ENCODE measurements at places on chromosomes 7 and 10.
A peak's percentile ranks its signal among the peaks of the same experiment; 100 is the strongest.

GRCh38 chr7:147173883-147174282 is 1057.3 kb downstream of the CNTNAP2 start:
- DNase-seq: no peak

DNA sequence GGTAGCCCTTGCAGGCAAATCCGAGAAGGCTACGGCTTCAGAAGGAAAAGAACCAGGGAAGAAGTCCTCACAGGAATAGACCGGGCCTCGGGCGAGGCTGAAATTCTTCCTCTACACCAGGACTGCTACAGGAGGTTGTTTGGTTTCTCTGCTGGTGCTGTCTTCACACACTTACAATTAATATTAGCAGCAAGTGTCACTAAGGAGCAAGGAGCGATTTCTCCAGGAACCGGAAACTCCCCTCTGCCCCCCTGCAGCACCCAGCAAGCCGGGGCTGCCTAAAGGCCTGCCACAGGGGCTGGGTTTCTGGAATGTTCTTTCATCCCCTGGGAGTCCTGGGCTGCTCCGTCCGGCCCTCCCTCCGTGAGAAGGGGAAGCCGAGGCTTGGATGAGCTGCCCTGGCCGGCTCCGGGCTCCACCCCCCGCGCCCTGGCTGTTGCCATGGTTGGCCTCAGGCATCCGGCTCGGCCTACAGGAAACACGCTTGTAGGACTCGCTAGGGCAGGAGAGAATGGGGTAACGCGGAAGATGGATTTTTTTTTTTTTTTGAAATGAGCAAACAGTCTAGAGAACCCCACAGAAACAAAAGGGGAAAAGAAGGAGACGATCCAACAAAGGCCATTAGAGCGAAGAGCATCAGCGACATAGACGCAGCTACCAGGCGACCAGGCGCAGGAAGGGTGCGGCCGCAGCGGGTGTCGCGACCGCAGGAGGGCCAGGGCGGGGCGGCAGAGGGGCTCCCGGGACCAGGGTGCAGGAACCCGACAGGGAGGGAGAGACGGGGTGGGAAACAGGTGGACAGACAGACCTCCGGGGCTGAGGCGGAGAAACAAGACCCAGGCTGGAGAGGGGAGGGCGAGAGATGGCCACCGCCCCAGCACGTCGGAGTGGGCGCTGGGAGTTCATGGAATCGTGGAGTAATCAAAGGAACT is 33.0 kb downstream of the EN2 start:
- peak; percentile 74 for DNase-seq

DNA sequence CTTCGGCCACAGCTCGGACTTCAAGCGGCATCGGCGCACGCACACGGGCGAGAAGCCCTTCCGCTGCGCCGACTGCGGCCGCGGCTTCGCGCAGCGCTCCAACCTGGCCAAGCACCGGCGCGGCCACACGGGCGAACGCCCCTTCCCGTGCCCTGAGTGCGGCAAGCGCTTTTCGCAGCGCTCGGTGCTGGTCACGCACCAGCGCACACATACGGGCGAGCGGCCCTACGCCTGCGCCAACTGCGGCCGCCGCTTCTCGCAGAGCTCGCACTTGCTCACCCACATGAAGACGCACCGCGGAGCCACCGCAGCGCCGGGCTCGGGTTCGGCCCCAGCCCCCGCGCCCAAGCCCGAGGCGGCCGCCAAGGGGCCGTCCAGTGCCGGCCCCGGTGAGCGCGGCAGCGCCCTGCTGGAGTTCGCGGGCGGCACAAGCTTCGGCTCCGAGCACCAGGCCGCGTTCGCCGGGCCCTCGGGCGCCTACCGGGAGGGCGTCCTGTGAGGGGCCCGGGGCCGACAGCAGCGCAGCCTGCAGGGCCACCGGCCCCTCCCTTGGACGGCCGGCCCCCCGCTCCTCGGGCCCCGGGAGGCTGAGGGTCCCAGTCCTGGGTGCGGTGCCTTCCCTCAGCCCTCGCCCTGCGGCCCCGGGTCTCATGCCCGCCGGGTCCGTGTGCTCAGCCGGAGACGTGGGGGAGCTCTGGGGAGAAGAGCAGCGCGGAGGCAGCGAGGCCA is 17.2 kb downstream of the ZNF316 start:
- DNase-seq: no peak

GRCh38 chr7:106721816-106722785 is 61.1 kb upstream of the CCDC71L start:
- no peak for DNase-seq

- DNase-seq: no peak
Measured at GRCh38 chr10:63917363-63917762, 396.2 kb downstream of the REEP3 start.

GRCh38 chr7:42858570-42858969 is 53.3 kb downstream of the C7orf25 start:
- no peak for DNase-seq

GRCh38 chr10:78581133-78581694 is 487.6 kb upstream of the ZMIZ1 start:
- DNase-seq: no peak

GRCh38 chr10:3745521-3745920 is 39.5 kb downstream of the KLF6 start:
- DNase-seq: no peak

DNA sequence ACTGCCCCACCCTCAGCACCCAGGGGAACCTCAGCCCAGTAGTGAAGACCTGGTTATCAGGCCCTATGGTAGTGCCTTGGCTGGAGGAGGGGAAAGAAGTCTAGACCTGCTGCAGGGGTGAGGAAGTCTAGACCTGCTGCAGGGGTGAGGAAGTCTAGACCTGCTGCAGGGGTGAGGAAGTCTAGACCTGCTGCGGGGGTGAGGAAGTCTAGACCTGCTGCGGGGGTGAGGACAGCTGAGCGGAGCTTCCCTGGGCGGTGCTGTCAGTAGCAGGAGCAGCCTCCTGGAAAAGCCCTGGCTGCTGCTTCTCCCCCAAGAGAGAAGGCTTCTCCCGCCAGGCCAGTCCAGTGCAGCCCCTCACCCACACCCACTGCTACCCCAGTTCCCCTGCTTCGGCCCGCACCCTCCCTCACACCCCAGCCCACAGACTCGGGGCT is 6.3 kb downstream of the NOS3 start:
- no peak for DNase-seq

GRCh38 chr10:23630885-23631284 is 192.0 kb downstream of the OTUD1 start:
- no peak for DNase-seq

- no peak for DNase-seq
Measured at GRCh38 chr7:105876964-105877601, 684 bp upstream of the ATXN7L1 start.

DNA sequence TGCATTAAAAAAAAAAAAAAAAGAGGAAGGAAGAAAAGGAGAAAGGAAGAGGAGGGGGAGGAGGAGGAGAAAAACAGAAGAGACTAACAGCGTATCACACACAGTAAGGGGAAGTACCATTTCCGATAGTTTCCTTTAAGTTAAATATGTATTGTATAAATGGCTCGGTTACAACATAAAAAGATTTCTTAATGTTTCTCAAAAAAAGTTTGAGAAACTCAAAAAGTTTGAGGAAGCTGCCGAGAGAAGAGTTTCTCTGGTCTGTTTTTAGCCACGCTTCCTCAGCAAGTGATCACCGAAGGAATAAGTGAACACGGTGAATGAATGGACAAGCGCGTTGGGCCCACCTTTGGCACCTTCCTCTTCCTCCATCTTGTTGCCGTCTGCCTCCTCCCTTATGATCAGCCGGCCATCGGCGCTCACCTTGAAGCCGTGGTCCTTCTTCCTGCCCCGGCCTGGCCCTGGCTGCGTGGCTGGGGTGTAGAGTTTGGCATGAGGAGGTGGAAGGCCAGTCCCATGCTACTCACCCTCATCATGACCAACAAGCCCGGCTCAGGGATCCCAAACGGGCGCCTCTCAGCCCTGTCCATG is 31.3 kb upstream of the FRAT2 start:
- DNase-seq: no peak

- no peak for DNase-seq
Measured at GRCh38 chr10:13352519-13352918, 4.4 kb upstream of the SEPHS1 start.

GRCh38 chr7:5388273-5388901 is 35.2 kb downstream of the TNRC18 start:
- DNase-seq: no peak

GRCh38 chr7:20798694-20799121 is 12.0 kb upstream of the SP8 start:
- no peak for DNase-seq

DNA sequence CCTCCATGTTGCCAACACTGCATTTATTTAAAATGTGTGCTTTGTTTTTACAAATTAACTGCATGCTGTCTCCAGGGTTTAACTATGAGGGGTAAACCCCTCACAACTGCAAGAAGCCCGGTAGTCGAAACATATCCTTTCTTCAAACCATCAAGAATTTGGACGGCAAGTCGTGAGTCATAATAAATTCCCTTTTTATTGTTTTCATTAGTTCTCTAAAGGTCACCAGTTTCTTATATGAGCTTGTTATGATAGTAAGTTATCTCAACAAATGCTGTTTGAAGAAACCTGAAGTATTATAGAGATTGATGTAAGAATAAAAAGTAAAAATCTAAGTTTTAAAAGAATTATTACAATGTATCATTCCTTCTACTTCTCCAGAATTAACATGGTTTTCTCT is 12.2 kb upstream of the FIGNL1 start:
- no peak for DNase-seq

- no peak for DNase-seq
Measured at GRCh38 chr7:42661312-42661711, 250.6 kb downstream of the C7orf25 start.

- no peak for DNase-seq
Measured at GRCh38 chr10:79060641-79061255, 8.0 kb upstream of the ZMIZ1 start.

- no peak for DNase-seq
Measured at GRCh38 chr7:30472081-30472783, 6.4 kb downstream of the NOD1 start.
